ENCODE measurements at places on chromosomes 1 and 21.

DNA sequence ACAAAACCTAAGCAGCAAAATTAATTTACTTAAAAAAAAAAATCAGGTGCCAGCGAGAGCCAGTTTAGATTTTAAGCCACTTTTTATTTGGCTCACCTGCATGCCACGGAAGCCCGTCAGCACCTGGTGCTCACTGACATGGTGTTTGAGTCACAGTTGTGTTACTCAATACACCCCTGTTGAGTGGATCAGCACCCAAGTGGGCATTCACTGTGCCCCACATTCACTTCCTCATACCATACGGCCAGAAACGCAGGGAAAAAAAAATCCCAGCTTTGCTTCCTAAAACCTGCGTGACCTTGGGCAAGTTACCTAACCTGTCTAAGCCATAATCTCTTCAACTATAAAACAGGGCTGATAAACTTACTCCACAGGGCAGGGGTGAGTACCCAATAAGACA, 42.8 kb upstream of the SIM2 start:
- no peak for DNase-seq

DNA sequence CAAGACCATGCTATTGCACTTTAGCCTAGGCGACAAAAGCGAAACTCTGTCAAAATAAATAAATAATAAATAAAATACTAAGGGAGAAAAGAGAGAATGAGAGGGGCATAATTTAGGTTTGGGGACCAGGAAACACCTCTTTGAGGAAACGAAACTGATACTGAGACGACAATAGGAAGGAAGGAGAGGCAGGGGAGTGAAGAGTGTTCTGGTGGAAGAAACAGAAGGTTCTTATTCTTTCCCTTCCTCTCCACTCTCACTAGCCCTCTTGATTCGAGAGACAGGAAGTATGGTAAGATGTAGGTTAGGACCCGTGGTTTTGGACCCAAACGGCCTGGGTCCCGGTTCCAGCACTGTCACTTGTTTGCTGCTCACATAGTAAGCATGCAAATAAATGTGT, 1.6 kb upstream of the NKAIN1 start:
- DNase-seq = no peak

- DNase-seq = no peak
Measured at GRCh38 chr1:53561503-53562105, 102.4 kb downstream of the DMRTB1 start.

- DNase-seq = no peak
Measured at GRCh38 chr1:207179036-207179435, 75.0 kb downstream of the C4BPA start.

DNA sequence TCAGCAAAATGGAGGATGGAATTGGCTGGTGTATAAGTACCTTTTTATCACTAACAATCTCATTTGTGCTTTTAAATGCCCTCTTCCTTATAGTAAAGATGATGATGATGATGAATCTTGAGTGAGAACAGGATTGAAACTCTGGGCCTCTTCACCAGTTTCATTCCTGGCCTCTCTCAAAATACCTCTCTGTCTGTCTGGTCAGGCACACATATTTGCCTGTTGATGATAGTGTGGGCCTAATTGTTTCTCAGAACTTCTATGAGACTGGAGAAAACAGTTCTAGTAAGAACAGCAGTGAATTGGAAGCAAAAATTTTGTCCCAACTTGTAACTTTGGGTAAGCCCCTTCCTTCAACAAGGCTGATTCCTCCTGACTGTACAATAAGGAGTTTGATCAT, 94.4 kb upstream of the RGS4 start:
- DNase-seq = no peak

DNA sequence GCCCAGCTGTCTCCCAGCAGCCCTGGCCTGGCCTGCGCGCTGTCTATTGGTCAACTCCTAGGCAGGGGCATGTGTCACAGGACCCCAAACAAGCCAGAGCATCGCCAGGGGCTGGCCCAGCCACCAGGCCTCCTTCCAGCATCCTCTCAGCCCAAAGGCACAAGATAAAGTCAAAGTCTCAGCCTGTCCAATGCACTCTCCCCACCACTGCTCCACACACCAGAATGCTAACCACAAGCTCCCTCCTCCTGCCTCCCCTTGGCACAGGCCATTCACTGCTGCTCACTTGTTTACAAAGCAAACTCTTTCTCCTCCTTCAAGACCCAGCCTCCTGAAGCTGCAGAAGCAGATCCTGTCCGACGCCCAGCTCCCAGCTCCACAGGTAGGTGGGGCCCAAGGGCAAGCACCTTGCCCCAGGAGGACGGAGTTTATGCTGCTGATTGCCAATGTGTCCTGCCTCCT, 133.4 kb downstream of the DMRTB1 start:
- no peak for DNase-seq

DNA sequence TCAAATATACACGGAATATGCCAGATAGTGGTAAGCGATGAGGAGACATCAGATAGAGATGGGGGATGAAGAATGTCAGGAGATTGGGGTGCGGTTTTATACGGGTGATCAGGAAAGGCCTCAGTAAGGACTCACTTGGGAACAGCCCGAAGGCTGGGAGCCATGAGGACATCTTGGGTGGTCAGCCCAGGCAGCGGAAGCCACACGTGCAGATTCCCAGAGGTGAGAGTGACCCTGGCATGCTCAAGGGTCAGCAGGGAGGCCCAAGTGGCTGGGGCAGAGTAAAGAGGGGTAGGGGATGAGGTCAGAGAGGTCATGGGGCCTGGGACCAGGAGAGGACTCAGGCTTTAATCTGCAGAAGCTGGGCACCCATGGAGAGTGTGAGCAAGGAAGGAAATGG, 106.6 kb downstream of the MATN1 start:
- DNase-seq = no peak

GRCh38 chr1:152582647-152583046, 2.3 kb upstream of the LCE3D start:
- no peak for DNase-seq

DNA sequence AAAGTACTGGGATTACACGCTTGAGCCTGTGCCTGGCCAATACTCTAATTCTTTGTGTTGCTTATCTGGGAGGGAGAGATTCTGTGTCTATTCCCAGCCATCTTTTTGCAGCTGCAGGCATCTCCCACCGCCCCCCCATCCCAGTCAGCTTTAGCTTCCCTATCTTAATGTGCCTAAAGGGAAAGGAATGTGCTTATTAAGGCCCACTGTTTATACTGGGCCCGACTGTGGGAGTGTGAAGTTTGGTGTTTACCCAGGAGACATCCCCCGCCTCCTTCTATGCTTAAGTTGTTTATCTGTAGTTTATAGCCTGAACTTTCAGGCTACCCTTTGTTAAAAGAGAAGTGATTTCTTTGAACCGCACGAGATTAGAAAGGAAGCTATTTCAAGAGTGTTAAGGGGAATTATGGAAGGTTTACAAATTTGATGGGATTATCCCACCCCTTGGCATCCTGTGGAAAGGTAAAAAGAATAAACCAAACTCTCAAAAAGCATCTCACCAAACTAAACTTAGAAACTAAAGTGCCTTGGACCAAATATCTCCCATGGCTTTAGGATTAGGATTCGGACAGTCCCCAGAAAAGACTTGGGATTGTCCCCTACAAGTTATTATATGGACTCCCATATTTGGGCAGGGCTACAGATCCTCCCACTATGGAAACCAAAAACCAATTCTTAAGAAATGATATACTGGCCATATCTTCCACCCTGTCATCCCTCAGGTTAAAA, 25.5 kb upstream of the ZNF496 start:
- no peak for DNase-seq
